HCEC 1CT (cell line): ENCODE measurements at places on chromosomes 7 and 10.

GRCh38 chr7:15848901-15849300 lies 162.4 kb upstream of the MEOX2 start:
- DNase-seq = no peak

DNA sequence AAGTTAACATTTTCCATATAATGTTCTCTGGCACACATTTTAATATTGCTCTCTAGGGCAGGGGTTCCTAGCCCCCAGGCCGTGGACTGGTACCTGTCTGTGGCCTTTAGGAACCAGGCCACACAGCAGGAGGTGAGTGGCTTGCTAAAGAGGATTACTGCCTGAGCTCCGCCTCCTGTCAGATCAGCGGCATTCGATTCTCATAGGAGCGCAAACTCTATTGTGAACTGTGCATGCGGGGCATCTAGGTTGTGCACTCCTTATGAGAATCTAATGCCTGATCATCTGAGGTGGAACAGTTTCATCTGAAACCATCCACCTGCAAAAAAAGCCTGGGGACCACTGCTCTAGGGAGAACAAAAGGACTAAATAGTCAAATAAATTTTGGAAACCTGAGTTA lies 65.7 kb downstream of the EXOC6 start:
- DNase-seq = no peak

DNA sequence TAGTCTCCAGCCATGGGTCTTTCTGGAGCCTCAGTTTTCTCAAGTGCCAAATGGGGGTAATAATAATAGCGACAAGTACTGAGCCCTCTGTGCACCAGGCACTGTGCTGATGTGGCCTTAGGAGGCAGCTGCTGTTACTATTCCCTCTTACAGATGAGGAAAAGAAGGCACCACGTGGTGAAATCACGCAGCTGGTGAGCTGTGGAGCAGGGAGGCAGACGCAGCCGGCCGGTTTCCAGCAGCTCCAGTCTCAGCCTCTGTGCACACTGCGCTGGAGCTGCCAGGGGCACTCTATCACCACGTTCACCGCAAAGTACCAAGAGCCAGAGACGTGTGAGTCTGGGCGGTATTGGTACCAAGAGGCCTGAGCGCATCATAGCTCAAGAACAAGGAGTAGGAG lies 9.6 kb downstream of the PYROXD2 start:
- DNase-seq = no peak

- DNase-seq = no peak
Measured at GRCh38 chr7:37671876-37672275, 11.7 kb upstream of the GPR141 start.

DNA sequence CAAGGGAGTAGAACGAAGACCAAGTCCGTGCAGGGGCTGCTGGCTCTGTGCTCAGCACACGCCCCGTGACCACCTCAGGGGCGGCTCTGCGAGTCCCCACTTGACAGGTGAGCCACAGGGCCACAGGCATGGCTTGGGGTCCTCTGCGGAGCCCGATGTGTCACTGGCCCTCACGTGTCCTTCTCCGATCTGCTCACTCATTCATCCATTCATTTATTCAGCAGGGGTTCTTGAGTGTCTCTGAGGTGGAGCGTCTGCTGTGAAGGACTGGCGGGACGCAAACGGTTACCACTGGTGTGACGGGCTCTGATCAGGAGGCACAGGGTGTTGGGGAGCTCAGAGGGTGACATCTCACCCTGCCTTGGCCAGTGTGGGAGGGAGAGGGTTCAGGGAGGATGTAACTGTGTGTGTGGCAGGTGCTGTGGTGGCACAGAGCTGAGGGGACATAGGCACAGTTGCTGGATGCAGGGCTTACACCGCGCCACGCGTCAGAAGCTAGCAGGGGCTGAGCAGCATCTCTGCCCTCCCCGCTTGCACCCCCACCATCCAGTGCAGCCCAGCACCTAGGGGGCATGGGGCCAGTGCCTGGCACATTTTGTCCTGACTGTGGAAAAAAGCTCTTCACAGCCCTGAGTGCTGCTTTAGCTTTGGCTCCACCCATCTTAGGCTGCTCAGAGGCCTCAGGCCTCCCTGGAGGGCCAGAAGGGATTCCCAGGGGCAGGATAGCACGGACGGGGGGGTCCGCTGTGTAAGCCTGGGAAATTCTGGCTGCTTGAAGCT lies 116.8 kb downstream of the LHPP start:
- DNase-seq = no peak

- no peak for DNase-seq
Measured at GRCh38 chr7:96204601-96205000, 117.3 kb downstream of the SLC25A13 start.

DNA sequence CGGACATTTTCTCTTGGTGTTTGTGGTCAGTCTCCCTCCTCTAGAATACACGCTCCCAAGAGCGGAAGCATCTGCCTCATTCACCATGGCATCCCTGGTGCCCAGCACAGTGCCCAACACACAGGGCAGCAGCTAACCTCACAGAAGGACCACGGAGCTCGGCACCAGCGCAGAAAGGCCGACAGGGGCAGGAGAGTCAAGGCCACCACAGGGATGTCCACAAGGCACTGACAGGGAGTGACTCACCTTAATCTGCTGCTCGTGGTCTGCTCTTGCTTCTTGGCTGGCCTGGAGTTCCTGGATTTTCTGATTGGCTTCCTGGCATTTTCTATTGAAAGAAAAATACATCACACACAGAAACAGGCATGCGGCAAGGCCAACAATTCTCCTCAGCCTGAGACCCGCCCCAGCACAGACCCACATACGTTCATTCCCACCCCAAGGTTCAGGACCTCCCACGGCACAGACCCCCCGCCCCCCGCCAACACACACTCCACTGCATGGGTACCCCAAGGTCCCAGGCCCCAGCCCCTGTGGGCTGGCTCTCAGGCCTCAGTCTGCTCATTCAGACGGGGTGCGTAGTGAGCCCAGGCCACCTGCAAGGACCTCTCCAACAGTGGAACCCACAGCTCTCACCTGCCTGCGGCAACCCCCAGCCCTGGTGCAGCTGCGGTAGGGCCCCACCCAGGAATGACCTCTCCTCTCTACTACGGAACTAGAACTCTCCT lies 14.9 kb downstream of the MAD1L1 start:
- DNase-seq = no peak

- no peak for DNase-seq
Measured at GRCh38 chr10:69479240-69480067, 28.2 kb downstream of the TSPAN15 start.

GRCh38 chr10:123043409-123043925 lies 34.7 kb downstream of the ACADSB start:
- peak; percentile 66 for DNase-seq

DNA sequence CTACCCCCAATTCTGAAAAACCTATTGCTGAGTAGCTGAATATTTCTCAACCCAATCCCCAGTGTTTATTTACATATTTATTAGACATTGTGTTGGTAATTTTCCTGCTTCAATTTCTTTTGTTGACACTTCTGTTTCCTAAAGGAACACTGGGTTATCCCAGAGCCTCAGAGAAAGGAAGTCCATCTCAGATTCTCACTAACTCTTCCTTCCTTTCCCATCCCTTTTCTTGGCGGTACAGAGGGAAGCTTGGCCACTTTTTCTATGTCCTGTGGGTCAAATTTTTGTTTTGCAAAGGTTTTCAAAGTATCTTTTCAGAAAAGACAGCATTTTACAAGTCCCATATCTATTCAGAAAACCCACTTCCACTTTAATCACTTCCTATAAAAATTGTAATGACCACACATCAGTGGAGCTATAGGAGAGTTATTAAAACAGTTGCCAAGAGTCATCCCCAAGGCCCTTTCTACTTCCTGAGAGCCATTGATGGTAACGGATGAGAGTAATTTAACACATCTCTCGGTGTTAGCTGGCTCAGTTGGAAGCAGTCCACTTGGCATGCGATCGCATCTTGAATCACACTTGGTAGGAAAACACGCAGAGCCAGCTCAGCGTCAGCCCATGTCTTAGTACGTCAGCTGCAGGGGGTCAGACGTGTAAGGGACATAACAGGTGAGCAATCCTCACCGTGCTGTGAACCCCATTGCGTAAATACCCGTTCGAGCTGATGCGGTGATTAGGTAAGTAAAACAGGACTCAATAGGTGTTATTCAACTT lies 231.1 kb upstream of the ADARB2 start:
- no peak for DNase-seq
